AG04450 (cell line): ENCODE measurements at places on chromosomes 5 and 9.

- DNase-seq: no peak
Observed at GRCh38 chr9:133906932-133907910, 84.9 kb downstream of the VAV2 start.

- DNase-seq: no peak
Observed at GRCh38 chr5:117102591-117102990, 528.0 kb upstream of the SEMA6A start.

DNA sequence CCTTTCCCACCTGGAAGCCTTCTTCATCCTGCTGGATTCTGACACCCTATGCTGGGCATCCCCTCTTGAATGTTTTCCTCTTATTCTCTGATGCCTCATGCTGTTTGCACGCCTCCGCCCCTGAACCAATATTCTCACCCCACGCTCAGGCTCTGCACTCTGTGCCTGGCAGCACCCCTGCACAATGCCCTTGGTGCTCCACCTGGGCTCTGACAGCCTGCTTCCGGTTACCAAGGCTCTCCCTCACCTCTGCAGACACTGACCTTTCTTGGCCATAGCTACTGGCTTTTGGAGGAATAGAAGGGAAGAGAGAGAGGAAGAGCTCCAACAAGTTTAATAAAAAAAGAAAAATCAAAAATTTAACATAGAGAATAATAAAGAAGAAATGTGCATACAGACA is 108.7 kb upstream of the SHB start:
- DNase-seq: no peak

DNA sequence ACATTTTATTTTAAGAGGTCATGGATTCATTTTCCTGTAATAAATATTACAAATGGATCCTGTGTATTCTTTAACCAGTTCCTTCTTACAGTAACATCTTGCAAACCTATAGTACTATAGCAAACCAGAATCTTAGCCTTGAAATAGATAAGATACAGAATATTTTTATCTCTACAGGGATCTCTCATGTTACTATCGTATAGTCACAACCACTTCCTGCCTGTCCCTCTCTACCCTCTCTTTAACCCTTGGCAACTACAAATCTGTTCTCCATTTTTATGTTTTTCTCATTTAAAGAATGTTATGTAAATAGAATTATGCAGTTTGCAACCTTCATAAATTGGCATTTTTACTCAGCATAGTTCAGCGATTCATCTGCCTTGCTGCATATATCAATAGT is 454.0 kb downstream of the DIRAS2 start:
- no peak for DNase-seq

DNA sequence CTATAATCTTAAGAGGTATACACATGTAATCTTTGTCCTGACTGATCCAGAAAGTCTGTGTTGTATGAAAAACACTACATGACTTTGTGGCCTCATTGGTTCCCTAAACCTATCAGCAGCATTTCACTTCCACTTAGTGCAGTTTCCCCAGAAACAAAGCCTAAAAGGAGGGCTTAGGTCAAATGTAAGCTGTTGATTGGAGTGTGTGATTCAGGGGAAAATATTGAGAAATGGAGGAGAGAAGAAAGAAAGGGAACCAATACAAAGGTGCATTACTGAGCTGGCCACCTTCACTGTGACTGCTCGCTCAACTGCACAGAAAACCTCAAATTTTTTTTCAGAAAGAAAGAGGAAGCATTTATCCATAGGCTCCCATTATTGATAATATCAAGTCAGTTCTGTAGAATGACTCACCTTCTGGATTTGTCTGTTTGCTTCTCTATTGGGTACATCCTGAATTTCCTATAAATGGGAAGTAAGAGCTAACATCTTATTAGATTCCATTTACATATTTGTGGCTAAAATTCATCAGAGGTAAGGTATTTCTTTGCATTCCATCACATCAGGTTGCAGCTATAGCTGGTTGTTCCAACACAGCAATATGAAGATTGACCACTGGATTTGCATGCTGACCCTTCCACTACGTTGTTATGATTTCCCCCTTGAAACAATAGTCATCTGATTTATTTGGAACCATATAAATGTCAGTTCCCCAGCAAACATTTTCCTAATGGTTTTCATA is 10.3 kb upstream of the FST start:
- no peak for DNase-seq
